ENCODE measurements at places on chromosomes 1 and 21.

DNA sequence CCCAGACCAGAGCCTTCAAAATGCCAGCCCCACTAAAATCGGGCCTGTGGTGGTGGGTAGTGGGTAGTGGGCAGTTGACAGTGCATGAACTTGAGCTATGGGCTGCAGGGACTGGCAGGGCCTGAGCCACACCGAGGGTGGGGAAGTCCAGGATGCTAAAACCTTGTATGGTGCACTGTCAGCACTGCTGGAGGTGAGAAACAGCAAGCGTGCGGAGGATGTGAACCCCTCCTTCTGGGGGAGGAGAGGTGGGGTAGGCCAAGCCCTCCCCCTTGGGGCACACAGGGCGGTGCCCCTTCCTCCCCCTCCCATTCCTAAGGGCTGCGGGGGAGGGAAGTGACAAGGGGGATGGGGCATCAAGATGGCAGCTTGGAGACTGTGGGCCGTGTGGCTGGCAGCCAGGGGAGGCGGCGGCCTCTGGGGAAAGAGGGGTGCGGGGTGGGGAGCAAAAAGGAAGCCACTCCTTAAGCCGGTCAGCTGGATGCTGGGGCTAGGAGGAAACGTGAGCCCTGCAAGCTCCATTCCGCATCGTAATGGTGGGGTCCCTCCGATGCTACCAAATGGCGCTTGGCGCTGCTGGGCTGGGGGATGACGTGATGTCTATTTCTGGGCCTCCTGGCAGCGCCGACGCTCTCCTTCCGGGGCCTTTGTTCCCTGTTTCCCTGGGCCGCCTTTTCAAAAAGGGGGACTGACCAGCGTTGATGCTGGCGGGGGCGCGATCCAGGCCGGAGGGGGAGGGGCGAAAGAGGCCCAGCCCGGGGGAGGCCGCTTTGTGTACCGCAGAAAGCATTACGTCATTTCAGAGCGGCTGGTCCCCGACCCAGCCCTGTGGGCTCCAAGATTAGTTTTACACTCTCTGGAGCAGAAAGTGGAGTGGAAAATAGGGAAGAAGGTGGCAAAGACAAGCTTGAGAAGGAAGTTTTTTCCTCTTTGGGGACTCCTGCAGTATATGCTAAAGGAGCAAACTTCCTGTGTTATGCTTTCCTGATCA is 809 bp downstream of the SYT11 start:
- peak; percentile 14 for DNase-seq

DNA sequence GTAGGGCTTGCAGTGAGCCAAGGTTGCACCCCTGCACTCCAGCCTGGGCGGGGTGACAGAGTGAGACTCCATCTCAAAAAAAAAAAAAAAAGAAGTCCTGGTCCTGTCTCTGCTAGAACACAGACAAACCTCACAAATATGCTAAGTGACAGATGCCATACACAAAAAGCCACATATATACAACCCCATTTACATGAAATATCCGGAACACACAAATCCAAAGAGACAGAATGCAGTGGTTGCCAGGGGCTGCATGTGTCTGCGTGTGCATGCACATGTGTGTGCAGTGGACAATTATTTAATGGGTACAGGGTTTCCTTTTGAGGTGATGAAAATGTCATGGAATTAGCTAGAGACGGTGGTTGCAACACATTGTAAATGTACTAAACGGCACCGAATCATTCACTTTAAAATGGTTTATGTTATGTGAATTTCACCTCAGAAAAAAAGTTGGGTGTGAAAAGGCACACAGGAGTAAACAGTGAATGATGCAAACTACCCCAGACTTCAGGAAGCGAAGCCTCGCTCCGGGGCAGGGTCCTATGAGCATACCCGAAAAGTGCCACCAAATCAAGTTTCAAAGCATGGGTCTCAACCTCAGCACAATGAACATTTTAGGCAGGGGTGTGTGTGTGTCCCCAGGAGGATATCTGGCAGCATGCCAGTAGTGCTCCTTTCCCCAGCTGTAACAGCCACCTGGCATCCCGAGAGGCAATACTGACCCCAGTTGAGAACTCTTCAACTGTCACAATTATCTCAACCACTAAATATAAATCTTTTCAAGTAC is 48.3 kb downstream of the GNB1 start:
- DNase-seq: no peak

- peak; percentile 10 for DNase-seq
These were observed 86.8 kb upstream of the CD34 start for GRCh38 chr1:207997486-207998268.

GRCh38 chr1:107139833-107140702 is 771 bp upstream of the NTNG1 start:
- DNase-seq: no peak

- no peak for DNase-seq
These were observed 20.3 kb downstream of the ARHGEF10L start for GRCh38 chr1:17559615-17560419.

DNA sequence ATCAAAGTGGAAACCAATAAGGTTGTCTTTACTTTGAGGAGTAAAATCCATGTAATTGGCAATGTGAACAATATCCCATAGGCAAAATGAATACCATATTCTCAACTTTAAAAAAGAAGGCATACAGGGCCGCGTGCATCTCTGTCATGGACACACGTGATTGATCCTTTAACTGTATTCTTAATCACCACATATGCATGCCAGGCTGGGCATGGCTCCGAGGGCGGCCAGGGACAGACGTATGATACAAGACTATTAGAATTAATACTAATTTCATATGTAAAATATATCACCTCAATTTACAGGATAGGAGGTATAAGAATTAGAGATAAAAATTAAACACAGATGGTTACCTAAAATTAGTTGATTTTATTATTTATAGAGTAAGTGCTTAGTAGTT is 11.2 kb downstream of the RGS21 start:
- no peak for DNase-seq

DNA sequence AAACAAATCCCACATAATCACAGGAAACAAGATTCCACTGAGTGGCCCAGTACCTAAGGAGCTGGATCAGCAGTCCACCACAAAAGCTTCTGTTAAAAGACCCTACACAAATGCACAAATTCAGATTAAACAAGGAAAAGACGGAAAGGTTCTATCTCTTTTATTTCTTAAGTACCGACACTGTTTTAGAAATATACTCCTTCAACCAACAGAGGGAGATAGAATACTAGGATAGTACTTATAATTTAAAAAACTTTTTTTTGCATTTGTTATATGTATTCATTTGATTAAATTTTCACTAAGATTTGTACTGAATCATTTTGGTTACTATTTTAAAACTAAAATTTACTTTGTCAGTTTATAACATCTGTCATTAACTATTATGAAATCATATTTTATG is 12.5 kb downstream of the CDC7 start:
- DNase-seq: no peak

DNA sequence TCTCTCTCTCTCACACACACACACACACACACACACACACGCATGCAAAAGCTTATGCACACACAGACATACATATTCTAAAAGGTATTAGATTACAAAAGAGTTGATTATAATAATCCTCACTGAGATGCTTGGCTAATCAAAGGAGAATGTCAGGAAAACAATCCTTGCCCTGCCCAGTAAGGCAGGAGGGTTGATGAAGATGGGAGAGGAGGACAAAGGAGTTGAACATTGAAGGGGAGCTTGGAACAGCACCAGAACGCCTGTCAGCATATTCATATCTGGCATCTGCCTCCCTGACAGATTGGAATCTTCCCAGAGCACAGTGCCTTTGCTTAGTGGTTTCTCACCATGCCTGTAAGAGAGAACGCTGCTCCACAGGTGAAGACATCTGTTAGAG is 68.6 kb upstream of the PALMD start:
- DNase-seq: no peak

Data from stimulated activated CD8-positive, alpha-beta memory T cell treated with anti-CD3 and anti-CD28 coated beads, Interleukin-7, amount 100 ng/mL, for 1 hour (primary cell).